ENCODE measurements at places on chromosomes 11 and 22.

- DNase-seq, result no peak
Observed at GRCh38 chr11:116209255-116209654, 563.5 kb downstream of the BUD13 start.

DNA sequence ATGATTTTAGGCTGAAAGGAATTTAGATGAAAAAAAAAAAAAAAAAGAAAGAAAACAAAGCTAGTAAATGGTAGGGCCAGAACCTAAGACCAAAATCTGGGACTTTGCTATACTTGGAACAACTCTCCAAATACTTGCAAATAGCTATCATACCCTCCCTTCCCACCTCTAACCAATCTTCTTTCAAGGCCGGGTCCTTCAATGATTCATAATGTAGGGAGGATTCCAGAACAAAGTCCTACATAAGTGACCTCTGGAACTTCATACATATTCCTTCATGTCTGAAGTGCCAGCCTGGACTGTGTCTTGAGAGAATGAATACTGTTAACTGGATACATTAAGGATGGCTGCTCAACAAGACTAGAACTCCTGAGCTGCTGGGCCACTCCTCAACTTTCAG is 9.9 kb downstream of the STK33 start:
- DNase-seq, result no peak

GRCh38 chr11:120610111-120610510 is 98.6 kb downstream of the GRIK4 start:
- DNase-seq, result no peak

- DNase-seq, result peak; percentile 1
Observed at GRCh38 chr11:102879801-102880200, 5.0 kb upstream of the MMP12 start.

GRCh38 chr22:45104313-45104712 is 59.4 kb upstream of the NUP50 start:
- no peak for DNase-seq

- DNase-seq, result no peak
Observed at GRCh38 chr11:30567120-30567519, 19.0 kb downstream of the MPPED2 start.

DNA sequence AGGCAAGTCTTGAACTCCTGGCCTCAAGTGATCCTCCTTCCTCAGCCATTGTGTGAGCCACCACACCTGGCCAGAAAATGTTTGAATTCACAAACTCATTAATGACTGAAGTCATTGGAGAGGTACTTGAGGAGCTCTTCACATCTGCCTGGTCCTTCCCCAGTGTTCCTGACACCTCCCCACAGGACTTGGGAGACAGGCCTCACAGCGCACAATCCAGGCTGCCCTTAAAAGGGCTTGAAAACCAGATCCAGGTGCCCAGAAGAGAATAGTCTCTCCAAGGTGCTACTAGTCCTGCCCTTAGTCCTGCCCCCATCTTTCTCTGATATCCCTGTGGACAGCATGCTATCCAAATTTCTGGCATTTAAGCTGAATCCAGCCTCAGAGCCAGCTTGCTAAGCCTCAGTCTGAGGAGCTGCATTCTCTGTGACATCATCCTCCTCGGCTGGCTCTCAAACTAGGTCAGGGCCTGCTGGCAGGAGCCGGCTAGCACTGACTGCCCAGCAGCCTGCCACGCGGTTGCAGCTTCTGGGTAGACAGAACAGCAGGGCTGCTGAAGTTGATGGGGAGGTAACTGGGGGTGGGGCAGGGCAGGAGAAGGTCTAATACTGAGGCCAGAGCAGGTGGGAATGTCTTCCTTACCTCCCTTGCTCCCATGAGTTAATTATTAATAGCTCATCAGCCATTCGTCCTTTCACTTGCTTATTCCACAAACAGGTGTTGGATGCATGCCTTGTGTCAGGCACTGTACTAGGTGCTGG is 35.3 kb upstream of the NECTIN1 start:
- DNase-seq, result no peak

DNA sequence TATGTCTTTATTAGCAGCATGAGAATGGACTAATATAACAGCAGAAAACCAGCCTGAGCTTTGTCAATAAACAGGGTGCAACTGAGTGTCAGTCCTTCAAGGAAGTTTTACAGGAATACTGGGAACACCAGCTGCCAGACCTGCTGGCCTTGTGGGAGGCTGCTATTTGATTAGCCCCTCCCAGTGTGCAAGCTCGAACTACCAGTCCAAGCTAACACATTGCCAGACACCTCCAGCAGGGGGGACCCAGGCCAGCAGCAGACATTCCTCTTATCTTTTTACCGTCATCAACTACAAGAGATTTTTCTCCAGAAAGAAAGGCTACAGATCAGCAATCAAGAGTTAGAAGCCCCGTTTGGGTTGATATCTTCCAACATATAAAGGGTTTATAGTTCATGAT is 942.8 kb upstream of the TENM4 start:
- DNase-seq, result no peak

- no peak for DNase-seq
Observed at GRCh38 chr11:66017321-66017720, 5.5 kb downstream of the CST6 start.
